CD8-positive, alpha-beta memory T cell (primary cell): ENCODE measurements at places on chromosomes 11 and 22.

- no peak for DNase-seq
These were observed 78.7 kb downstream of the NECTIN1 start for GRCh38 chr11:119650251-119650650.

DNA sequence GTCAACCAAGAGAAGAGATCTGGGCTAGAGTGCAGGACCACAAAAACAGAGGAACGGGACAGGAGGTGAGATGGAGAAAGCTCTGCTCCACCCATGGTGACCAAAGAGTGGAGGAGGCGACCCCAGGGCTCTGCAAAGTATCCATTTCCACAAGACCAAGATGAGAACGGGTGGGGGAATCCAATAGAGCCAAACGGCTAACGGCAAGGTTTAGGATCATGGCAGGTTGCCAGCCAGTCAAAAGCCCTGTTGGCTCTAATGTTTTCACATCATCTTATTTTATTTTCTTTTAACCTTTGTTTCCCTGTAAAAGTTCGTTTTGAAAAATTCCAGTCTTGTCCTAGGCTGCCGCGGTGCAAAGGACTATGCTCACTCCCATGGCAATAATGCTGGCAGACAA is 52.1 kb upstream of the CHST1 start:
- DNase-seq, result no peak

DNA sequence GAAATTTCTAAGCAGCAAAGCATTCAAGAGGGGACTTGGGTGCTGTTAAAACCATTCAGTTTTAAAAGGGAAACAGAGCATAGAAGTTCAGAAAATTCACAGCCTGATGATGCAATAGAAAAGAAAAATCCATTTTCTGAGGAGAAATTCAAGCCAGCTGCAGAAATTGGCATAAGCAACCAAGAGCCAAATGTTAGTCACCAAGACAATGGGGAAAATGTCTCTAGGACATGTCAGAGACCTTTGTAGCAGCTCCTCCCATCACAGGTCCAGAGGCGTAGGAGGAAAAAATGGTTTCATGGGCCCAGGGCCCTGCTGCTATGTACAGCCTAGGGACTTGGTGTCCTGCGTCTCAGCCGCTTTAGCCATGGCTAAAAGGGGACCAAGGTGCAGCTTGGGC is 5.5 kb upstream of the IRAG1 start:
- no peak for DNase-seq

- no peak for DNase-seq
These were observed 7.0 kb upstream of the FCHSD2 start for GRCh38 chr11:73149105-73149504.

DNA sequence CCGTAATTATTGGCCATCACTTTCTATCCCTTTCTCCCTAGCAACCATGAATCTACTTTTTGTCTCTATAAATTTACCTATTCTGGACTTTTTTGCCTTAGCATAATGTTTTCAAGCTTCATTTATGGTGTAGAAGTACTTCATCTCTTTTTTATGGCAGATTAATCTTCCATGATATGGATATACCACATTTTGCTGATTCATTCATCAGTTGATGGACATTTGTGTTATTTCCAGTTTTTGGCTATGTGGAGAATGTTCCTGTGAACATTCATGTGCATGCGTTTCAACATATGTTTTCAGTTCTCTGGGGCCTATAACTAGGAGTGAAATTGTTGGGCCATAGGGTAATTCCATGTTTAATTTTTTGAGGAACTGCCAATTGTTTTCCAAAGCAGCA is 12.8 kb downstream of the CAPN1 start:
- no peak for DNase-seq

GRCh38 chr11:44949160-44950030 is 1.3 kb downstream of the TP53I11 start:
- peak; percentile 57 for DNase-seq

- DNase-seq, result no peak
These were observed 25.4 kb upstream of the GSTP1 start for GRCh38 chr11:67558084-67558772.

DNA sequence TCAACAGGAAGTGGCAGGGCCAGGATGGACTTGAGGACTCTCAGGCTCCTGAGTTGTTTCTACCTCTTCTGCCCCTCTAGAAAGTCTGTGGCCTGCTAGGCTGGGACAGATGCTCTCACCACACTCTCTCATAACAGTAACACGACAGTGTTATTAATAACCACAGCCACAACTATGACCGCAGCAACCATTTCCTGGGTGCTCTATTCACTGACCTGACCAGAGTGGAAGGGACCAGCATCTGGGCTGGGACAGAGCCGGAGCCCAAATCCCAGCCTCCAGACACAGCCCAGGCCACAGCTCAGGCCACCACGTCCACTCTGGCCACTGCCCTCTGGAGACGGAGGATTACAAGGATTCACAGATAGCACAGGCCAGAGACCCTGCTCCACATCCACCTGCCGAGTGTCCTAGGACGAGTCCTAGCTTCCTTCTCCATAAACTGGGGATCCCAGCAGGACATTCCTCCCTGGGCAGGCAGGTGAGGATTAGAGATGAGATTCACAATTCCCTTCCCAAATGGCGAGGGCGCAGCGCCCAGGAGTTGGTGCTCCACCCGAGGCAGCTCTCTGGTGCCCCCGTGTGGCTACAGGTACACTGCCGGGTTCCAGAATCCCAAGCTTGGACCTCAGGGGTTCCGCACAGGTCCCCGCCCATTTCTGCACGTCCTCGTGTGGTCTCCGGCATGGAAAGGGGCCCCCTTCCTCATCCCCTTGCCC is 7.1 kb downstream of the PNPLA5 start:
- DNase-seq, result no peak

DNA sequence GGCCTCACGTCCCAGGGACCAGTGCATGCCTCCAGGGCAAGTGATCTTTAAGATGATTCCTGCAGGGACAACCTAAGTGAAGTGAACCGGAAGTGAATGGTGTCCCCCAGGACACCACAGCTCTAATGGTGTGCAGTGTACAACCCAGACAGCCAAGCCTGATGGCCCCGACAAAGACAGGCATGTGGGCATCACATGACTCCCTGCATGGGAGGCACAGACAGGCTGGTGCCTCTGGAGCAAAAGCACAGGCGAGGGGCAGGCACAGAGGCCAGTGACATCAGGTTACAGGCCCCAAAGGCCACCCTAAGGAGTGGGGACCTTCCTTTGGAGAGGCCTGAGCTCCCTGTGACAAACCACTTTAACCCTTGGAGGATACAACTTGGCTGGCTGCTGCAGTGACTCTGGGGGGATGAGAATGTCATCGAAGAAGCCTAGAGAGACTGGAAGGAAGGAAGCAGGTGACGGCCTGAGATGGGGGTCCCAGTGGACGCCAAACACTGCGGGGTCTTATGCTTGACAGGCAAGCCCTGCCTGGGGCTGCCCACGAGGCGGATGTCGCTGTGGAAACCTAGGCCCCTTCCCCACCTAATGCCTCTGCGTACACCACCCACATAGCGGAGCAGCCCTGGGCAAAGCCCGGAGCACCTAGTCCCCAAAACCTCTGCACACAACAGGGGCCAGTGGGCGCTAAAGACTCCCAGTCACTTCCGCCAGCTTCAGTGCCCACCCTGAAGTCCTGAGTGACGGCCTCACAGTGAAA is 12.4 kb downstream of the POLR3H start:
- DNase-seq, result no peak

DNA sequence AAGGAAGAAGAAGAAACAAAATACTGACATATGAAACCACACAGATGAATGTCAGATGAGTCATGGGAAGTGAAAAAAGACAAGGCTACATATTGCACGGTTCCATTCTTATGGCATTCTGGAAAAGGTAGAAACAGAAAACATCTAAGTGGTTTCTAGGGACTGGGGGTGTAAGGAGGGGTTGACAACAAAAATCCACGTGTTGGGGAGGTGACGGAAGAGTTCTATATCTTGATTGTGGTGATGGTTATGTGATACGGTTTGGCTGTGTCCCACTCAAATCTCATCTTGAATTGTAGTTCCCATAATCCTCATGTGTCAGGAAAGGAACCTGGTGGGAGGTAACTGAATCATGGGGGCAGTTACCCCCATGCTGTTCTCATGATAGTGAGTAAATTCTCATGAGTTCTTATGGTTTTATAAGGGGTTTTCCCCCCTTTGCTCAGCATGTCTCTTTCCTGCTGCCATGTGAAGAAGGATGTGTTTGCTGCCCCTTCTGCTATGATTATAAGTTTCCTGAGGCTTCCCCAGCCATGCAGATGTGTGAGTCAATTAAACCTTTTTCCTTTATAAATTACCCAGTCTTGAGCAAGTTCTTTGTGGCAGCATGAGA is 6.4 kb upstream of the ARFGAP3 start:
- DNase-seq, result no peak

DNA sequence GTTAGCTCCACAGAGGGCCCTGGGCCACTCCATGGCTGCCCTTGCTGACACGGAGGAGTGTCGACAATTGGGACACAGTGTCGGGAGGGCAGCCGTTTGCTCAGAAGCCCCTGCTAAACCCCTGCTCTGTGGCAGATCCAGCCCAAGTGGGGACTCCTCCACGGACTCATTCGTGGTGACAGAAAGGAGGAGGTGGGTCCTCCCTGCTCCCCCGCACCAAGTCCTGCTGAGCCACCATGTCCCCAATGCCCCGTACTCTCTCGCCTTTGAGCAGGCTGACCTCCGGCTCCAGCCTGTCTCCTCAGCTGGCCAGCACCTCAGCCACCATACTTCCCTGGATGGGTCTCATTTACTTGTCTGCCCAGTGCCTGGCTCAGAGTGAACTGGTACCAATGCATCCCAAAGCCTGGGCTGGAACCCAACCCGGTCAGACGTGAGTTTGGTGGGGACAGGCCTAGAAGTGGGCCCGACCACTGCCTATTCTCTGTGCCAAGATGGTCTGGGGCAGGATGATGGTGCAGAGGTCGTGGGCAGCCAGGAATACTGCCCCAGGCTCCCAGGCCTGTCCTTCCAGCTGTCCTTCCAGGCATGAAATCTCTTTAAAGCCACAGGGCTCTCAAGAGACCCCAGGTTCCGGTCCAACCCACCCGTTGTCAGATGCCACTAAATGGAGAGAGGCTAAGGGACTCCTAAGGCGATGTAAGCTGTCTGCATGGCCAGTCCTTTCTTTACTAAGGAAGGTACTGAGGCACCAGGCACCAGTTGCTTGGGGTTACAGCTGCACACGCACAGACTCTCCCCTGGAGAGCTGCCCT is 4.3 kb downstream of the CBX6 start:
- DNase-seq, result no peak

DNA sequence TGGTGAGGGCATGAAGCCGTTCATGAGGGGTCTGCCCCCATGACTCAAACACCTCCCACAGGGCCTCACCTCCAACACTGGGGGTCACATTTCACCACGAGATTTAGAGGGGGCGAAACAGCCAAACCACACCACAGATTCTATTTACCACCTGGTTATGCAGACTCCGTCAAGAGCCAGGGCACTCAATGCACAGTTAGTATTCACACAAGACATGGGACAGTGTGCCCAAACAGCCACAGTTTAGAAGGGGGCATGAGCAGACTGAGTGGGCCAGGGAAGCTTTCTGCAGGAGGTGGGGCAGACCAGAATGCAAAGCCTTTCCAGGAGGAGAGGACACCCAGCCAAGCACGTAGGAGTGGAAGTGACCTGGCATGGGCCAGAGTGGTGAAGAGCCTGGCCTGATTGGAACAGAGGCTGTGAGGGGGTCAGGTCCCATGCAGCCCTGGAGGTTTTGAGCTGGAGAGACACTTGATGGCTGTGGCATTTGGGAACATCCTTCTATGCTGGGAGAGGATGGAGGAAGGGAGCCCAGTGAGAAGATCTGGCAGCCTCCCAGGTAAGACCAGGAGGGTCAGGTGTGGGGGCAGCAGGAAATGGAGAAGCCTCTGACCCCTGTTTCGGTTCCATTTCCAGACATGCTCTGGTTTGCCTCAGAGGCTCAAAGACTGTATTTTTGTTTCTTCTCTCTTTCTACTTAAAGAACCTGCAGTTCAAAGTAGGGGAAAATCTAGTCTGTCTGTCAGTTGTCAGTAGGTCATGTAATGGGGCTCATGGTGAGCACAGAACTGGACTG is 199.1 kb upstream of the NCAM1 start:
- DNase-seq, result no peak

DNA sequence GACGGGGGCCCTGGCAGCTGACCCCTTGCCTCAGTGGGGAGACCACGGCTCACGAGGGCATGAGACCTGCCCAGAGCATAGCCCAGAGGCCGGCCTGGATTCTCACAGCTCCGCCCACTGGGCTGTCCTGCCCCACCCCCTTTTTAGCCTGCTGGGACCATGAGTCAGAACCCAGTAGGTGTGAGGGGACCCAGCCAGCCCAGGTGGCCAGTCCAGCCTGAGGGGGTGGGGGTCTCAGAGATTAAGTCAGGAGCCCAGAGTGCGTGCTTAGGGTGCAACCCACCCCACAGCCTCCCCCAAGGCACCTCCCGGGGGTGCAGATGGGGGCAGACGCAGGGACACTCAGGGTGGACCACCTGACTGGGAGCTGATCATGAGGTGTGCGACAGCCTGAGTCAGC is 40.1 kb upstream of the PPARA start:
- no peak for DNase-seq

DNA sequence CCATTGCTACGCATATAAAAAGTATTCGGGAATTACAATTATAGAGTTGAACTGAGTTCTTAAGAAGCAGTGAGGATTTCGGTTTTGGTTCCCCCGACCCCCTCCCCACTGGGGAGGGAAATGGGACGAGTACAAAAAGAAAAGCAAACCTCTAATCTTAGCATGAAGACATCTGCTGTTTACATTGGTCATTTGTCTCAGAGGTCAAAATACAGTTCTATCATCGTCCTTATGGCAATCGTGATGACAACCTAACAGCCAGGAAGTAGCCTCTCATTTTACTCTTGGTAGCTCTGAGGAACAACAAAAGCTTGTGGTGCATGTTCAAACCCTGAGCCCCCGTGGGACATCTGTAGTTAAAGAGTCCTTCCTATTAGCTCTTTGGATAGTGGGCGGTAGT is 3.2 kb upstream of the PRSS23 start:
- DNase-seq, result no peak

DNA sequence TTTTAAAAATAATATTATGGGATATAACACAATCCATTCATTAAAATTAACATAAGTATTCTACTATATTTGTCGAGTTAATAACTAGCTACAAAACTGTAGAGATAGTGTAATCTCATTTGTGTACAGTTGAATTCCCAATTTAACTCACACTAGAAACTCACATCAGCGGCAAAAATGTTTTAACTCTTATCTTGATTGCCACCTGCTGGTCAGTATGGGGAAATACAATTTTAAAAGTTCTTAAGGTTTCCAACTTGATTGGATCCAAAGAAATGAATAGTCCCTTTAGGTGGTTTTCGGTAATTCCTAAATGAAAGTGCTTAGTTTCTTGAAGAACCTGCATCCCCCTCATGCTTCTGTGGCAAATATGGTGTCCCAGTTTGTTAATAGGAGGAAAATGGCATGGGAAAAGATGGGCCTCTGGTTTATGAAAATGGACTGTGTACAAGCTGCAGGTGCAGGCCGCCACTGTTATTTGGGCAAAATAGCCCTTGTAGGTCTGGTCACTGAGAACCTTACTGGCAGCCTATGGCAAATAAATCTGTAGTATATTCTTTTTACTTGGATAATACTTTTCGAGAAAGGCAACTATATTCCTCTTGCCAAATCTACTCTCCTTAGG is 33.7 kb upstream of the SLC17A6 start:
- no peak for DNase-seq
